ENCODE measurements at places on chromosomes 4 and X. TPM values are rescaled to one million over a fixed set of nuclear protein-coding genes. Genes with fewer than 3 reads are reported as not detected.

GRCh38 chr4:168509786-168510185 is 12.9 kb downstream of the PALLD start:
- no peak overlapping the region for H3K27ac ChIP-seq
- no peak overlapping the region for H3K4me3 ChIP-seq
- no peaks in the 10 kb centered on the region for H3K36me3 ChIP-seq
- peaks cover 8% of the 10 kb centered on the region for H3K4me1 ChIP-seq
- no peak for DNase-seq
- no peaks in the 10 kb centered on the region for H3K27me3 ChIP-seq

DNA sequence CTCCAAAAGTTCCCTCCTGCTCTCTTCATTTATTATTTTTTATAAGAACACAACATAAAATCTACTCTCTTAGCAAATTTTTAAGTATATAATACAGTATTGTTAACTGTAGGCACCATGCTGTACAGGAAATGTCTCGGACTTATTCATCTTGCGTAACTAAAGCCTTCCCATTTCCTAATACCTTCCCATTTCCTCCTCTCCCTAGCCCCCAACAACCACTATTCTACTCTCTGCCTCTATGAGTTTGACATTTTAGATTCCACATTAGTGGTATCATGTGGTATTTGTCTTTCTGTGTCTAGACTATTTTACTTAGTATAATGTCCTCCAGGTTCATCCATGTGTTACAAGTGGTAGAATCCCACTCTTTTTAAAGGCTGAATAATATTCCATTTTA is 15.8 kb upstream of the SYTL4 start:
- no peaks in the 10 kb centered on the region for H3K36me3 ChIP-seq
- H3K27ac ChIP-seq, result no peak overlapping the region
- no peak for DNase-seq
- H3K27me3 ChIP-seq, result peaks cover 8% of the 10 kb centered on the region
- H3K4me1 ChIP-seq, result peaks cover 17% of the 10 kb centered on the region
- no peak overlapping the region for H3K4me3 ChIP-seq

- no peaks in the 10 kb centered on the region for H3K36me3 ChIP-seq
- no peaks in the 10 kb centered on the region for H3K27me3 ChIP-seq
- no peak overlapping the region for H3K4me3 ChIP-seq
Observed at GRCh38 chr4:125155251-125155650, 159.5 kb upstream of the FAT4 start.

DNA sequence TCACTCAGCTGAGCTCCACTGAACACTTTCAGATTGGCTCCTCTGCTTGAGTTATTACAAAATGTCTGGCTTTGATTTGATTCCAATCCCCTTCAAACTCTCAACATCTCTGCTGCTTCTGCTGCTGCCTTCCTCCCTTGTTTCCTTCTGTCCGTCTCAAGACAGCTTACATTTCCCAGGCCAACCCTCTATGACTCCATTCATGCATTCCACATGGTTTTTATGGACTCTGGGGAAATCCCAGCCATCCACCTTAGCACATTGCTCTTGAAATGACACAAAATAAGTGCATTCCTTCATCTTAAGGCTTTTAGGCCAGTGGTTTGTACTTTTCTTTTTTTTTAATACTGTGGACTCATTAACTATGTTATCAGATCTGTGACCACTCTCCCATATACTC is 68.5 kb upstream of the TMEM164 start:
- no peak overlapping the region for H3K27ac ChIP-seq
- DNase-seq, result peak; percentile 5
- no peak overlapping the region for H3K4me3 ChIP-seq
- H3K27me3 ChIP-seq, result no peaks in the 10 kb centered on the region

GRCh38 chrX:25131055-25131454 is 115.3 kb upstream of the ARX start:
- no peaks in the 10 kb centered on the region for H3K36me3 ChIP-seq
- no peaks in the 10 kb centered on the region for H3K27me3 ChIP-seq
- H3K4me1 ChIP-seq, result no peaks in the 10 kb centered on the region
- DNase-seq, result no peak

Gene TMEM271
- 0.03 TPM for polyA plus RNA-seq

Gene MAGEB17
- polyA plus RNA-seq, result not detected
